Stimulated activated CD4-positive, alpha-beta T cell treated with anti-CD3 and anti-CD28 coated beads, Interleukin-12 subunit alpha, Interleukin-12 subunit beta, amount 100 ng/mL, for 48 hours (primary cell): ENCODE measurements at places on chromosomes 2 and 18.

DNA sequence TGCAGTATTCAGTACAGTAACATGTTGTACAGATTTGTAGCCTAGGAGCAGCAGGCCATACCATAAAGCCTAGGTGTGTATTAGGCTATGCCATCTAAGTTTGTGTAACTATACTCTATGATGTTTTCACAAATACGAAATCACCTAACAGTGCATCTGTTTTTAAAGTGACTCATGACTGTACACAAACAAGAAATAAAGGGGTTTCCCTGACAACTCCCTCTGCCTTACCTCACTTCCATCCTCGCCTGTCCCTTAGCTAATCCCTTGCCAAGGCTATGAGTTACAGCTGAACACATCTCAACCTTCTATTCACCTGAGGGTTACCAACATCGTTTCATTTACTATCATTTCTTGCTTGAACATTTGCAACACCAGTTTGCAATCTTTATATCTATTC, 78.6 kb upstream of the RPRM start:
- no peak for DNase-seq

DNA sequence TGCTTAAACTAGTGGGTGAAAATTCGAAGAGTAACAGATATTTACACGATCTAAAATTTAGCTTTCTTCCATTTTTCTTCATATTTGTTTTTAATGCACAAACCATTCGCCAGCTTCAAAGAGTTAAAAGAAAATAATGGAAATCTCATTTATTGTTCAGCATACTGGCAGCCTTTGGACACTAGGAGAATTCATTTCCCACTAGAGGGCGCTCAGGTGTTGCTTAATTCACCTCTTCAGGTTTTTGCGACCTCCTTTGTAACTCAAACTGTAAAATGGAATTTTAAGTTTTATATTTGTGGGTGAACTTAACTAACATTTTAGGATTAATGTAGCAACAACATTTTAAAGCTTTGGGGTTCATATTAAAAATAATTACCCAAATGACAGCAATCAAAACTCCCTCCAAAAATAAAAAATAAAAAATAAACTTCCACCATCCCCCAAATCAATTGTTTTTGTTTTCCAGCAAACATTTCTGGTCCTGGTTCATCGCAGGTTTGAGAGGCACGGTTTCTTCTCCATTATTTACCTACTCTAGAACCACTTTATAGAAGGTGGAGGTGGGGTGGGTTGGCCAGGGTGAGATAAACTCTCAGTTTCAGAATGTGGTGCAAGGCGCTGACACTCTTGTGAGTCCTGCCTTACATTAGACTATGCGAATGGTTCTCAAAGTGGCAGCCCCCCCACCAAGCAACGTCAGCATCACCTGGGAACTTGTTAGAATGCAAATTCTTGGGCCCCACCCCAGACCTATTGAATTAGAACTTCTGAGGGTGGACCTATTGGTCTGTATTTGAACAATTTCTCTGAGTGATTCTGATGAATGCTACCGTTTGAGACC, 24.7 kb upstream of the PNPT1 start:
- no peak for DNase-seq

GRCh38 chr2:85237849-85238565, 89.8 kb downstream of the TGOLN2 start:
- DNase-seq: no peak

DNA sequence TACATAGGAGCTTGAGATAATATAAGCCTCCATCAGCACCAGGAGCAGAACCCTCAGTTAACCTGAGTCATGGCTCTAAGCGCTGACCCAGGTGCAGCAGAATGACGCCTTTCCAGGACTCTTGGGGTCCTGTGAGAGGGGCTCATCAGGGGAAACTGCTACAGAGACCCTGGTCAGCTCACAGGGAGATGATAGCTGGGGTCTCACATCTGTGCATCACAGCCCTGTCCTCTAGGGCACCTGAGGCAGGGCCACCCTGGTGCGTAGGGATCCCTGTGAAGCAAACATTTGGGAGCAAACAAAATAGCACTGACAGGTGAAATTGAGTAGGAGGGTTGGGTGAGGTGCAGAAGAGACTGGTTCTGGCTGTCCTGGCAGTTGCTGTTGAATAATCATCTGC, 219.2 kb downstream of the SH3RF3 start:
- DNase-seq: no peak

- DNase-seq: no peak
Measured at GRCh38 chr2:37143974-37144373, 12.8 kb downstream of the EIF2AK2 start.
